ENCODE measurements at places on chromosomes 3 and 15.

- no peak for DNase-seq
These were observed 88.3 kb downstream of the MYO5A start for GRCh38 chr15:52440414-52440813.

- DNase-seq: no peak
These were observed 42.0 kb upstream of the SPTSSB start for GRCh38 chr3:161413127-161413854.

- DNase-seq: no peak
These were observed 597.2 kb upstream of the ADAMTS9 start for GRCh38 chr3:65284961-65285360.

DNA sequence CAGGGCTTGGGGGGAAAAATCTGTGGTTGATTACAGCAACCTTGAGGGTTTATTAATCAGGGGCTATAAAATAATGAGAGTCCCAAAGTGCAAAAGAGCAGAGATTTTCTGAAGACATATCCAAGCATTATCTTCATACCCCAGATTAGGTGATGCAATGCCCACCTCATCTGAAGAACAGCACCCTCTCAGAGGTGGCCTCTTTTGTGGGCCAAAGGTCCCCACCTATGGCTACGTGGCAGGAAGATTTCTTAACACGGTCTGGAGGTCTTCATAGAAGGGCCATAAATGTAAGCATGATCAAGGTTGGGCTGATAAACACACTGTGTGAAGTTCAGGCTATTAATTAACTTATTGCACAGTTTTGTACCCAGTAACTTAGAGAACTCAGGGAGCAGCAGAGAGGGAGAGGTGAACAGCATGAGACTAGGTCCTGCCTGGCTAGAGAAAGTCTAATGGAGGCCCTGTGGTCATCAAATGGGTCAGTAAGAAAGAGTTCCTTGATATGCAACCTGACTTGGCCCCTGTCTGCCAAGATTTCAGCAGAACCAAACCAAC, 29.6 kb upstream of the RBP2 start:
- no peak for DNase-seq

- DNase-seq: peak; percentile 46
These were observed 18.5 kb upstream of the C3orf62 start for GRCh38 chr3:49295489-49296058.

- DNase-seq: peak; percentile 57
These were observed 52.3 kb upstream of the CGNL1 start for GRCh38 chr15:57323806-57324589.

- DNase-seq: no peak
These were observed 1.0 kb upstream of the ISY1 start for GRCh38 chr3:129161860-129162271.

DNA sequence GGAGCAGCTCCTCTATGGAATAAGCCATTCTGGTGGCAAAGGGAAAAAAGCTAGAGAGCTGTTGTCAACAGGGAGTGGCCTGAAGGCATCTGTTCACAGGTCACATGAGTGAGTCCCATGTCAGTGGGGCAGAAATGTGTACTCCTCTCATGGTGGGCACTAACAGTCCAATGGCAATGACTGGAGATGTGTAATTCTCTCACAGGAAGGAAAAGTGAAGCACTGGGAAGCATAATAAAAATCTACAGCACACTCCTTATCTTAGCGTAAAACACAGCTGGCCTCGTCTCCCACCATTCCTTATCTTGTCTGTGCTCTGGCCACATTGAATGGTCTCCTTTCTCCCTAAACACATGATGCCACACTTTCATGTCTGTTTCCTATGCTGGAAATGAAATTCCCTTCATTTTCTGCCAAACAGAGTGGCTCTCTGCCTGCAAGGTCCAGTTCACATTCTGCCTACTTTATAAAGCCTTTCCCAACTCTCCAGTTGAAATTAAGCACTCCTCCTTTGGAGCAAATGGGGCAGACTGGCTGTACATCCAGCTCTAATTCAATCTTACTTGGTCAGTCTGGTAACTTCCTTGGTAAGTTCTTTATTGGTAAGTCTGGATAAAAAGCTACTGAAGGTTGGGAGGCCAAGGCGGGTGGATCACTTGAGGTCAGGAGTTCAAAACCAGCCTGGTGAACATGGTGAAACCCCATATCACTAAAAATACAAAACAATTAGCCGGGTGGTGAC, 139.8 kb downstream of the RPL22L1 start:
- DNase-seq: no peak

- DNase-seq: no peak
These were observed 5.0 kb downstream of the SLC22A13 start for GRCh38 chr3:38270606-38271005.

DNA sequence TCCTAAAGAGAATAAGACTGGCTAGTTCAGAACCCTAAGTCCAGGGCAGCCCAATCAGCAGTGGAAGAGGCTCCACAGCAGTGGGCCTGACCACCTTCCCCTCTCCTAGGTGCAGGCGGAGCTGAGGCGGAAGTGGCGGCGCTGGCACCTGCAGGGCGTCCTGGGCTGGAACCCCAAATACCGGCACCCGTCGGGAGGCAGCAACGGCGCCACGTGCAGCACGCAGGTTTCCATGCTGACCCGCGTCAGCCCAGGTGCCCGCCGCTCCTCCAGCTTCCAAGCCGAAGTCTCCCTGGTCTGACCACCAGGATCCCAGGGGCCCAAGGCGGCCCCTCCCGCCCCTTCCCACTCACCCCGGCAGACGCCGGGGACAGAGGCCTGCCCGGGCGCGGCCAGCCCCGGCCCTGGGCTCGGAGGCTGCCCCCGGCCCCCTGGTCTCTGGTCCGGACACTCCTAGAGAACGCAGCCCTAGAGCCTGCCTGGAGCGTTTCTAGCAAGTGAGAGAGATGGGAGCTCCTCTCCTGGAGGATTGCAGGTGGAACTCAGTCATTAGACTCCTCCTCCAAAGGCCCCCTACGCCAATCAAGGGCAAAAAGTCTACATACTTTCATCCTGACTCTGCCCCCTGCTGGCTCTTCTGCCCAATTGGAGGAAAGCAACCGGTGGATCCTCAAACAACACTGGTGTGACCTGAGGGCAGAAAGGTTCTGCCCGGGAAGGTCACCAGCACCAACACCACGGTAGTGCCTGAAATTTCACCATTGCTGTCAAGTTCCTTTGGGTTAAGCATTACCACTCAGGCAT, 33.7 kb downstream of the VIPR1 start:
- DNase-seq: peak; percentile 74

- DNase-seq: no peak
These were observed 27.7 kb downstream of the PLD1 start for GRCh38 chr3:171782617-171783016.
